NCI-H226 (cell line): ENCODE measurements at places on chromosomes 6 and 20.

DNA sequence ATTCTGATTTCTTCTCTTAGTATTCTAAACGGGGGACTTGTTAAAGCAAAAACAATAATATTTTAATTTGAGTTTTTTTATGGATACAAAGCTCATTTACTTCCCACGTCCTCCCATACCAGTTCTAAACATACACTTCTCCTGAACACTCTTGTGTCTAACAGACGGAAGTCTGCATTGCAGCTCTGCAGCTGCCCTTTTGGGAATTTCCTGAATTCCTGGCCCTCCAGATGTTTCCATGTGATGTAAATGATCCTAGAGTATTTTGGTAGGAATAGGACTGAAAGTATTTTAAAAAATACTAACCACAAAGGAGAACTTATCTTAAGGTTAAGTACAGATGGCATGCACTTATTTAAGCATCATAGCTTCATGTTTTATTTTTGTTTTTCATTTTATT is 886.7 kb downstream of the TBC1D32 start:
- DNase-seq = no peak

- DNase-seq = no peak
Measured at GRCh38 chr20:13638162-13638495, 603 bp downstream of the TASP1 start.

DNA sequence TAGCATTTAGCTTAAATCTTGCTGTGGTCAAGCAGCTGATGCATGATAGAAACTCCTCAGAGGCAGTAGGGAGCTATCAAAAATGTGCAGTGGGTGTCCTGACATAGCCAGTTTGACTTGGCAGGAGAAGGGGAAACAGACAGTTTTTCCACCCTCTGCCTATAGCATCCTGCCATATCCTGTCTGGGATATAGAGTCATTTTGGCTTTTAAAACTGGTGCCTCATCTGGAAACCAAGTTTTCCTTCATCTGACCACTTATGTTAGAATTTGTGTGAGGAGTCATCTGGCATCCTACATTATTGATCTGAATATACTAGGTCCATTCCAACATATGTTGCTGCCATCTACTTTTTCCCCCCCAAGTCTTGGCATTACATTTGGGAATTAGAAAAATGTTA is 284.1 kb downstream of the CD109 start:
- no peak for DNase-seq

DNA sequence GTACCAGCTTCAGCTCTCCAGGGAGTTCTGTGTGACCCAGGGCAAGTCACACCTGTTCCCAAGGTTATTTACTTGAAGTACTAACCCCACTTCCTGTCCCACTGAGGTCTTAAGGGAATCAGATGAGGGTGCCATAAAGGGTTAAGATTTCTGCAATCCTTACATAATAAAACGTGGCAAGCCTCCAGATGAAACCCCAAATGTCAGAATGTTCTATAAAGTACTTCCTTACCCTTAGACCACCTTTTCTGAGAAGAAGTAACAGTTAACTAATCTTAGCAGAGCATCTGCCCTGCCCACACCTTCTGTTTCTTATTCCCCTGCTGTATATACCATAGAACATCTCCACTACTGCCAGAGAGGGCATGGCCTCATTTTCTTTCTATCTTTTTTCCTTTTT is 6.0 kb upstream of the AVP start:
- DNase-seq = no peak

- no peak for DNase-seq
Measured at GRCh38 chr6:5531853-5532375, 270.6 kb downstream of the FARS2 start.

GRCh38 chr20:48695738-48696137 is 132.1 kb downstream of the PREX1 start:
- DNase-seq = no peak

DNA sequence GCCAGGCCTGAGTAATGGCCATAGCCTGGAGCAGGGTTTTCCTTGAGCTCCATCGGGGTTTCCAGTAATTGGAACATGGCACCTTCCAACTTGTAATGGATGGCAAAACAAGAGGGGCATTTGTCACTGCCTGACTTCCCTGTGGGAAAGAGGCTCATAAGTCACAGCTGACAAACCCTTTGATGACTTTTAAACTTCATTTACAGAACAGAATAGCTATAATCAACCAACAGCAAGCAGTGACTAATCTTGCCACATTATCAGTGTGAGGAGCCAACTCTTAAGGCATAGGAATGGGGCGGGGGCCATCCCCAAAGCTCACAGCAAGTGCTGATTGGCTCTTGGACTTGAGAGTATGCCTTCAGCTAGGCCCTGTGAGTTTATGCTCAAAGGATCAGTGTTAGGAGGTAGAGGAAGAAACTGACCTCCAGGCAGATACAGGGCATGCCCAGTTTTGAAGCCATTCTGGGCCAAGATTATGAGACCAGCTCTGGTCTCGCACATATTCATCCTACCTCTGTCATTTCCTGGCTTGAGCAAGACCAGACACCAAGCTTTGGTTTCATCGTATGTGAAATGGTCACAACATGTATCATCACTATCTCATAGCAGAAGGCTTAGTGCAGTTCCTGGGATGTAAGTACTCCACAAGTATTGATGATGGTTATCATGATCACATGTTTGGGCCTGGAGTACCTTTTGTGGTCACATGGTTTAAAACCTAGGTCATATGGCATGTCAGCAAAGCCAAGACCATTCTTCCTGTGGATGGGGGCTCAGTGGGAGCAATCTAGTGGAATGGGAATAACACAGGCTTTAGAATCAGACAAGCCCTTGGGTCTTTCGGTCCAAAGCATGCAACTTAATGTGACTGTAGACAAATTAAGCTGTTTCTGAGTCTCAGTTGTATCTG is 49.2 kb downstream of the EIF2S2 start:
- peak; percentile 48 for DNase-seq

DNA sequence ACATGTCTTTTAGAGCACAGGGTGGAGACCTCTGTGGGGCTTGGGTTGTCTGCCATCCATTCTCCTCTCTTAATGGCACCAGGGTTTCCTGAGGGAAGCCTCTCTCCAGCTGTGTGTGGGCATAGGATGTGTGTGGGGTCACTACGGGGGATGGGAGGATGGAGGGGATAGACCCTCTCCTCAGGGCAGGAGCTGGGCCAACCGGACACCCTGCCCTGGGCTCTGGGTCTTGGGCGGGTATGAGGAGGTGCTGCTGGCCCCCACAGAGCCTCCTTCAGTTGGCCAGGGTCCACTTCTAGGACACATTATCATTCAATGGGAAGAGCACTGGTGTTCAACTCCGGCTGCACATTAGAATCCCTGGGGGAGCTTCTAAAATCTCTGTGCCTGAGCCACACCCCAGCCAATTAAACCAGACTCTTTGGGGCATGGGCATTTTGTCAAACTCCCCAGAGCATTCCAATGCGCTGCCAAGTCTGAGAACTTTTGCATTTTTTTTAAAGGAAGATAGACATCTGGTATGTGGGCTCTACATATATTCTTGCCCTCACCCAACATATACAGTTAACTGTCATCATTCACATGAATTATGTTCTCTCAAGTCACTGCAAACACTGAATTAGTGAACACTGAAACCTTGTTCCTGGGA is 38.5 kb downstream of the TRAM2 start:
- DNase-seq = peak; percentile 34

DNA sequence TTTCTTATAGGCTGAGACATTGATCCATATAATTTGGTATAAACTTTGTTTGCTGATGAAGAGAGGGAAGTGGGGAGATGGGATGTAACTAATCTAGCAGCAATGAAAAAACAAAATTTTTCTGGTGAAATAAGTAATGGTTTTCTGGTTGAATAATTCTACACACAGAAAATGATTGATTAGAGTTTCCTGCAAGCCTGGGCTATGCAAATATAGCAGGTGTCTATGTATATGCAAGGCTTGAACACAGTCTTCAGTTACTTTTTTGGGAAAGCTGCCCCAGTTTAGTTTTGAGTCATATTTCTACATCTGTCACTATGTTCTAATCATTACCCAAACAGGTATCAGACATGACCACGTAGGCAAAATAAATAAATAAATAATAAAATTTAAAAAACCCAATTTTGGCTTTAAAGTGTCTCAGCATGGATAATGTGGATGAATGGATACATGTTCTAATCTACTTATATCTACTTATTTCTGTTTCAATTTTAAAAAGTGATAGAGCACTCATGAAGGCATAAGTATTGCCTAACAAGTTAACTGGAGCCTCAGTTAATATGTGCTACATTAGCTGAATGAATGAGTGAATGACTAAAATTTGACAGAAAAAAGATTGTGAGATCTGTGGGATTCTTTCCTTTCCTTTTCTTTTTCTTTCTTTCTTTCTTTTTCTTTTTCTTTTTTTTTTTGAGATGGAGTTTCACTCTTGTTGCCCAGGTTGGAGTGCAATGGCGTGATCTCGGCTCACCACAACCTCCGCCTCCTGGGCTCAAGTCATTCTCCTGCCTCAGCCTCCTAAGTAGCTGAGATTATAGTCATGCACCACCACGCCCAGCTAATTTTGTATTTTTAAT is 37.2 kb upstream of the TFB1M start:
- no peak for DNase-seq

GRCh38 chr20:53677447-53678314 is 84.0 kb upstream of the ZNF217 start:
- no peak for DNase-seq

DNA sequence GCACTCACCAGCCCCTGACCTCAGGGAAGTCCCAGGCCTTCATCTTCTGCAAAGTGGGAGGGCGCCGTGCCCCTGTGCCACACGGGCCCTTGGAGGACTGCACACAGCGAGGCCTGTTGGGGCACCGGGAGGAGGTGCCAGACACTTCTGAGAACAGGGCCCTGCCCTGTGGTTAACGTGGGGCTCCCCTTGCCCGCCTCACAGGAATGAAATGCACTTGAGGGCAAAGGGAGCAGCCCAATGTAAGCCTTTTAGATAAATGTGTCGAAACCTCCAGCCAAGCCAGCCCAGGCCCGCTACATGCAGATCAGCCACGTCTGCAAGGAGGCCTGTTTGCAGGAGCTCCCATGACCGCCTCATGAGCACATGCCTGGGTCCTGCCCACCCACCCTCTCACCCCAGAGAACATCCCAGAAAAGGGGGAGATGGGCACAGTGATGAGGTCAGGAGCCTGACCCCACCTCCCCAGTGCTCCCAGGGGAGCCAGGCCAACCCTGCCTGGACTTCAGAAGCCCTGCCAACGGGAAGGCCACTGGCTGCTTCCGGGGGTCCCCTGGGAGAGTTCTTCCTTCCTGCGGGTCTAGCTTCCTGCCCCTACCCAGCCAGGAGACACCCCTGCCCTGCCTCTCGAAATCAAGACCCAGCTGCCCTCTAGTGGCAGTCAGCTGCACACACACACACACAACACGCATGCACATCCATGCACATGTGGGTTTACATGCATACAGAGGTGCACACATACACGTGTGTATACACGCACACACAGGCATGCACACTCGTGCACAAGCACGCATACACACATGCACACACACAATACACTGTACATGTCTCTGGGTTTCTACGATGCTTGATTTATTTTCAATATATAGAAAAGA is 178.7 kb downstream of the TAF4 start:
- DNase-seq = peak; percentile 37

GRCh38 chr20:15556869-15557268 is 1016.4 kb downstream of the KIF16B start:
- no peak for DNase-seq

GRCh38 chr6:17360564-17360963 is 32.8 kb upstream of the CAP2 start:
- no peak for DNase-seq

GRCh38 chr20:63317601-63318291 is 24.8 kb downstream of the COL20A1 start:
- DNase-seq = no peak

- no peak for DNase-seq
Measured at GRCh38 chr20:54626126-54626525, 150.7 kb downstream of the DOK5 start.

DNA sequence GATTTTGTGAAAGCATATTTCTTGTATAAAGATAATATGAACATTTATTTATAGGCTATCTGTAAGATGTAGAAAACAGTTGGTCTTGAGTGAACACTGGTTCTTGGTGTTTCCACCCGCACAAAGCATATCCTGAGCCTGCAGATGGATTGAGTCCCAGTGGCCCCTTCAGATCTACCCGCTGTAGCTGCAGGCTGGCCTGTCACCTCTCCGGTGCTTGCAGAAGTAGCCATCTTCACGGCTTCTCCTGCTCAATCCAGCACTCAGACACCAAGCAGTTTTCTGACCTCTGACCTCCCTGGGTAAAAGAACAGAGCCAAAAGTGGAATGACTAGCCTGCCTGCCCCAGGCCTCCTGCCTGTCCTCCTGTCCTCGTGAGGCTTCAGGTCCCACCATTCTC is 22.7 kb downstream of the LYRM2 start:
- no peak for DNase-seq

- DNase-seq = no peak
Measured at GRCh38 chr20:4592316-4593148, 129.2 kb upstream of the PRND start.

DNA sequence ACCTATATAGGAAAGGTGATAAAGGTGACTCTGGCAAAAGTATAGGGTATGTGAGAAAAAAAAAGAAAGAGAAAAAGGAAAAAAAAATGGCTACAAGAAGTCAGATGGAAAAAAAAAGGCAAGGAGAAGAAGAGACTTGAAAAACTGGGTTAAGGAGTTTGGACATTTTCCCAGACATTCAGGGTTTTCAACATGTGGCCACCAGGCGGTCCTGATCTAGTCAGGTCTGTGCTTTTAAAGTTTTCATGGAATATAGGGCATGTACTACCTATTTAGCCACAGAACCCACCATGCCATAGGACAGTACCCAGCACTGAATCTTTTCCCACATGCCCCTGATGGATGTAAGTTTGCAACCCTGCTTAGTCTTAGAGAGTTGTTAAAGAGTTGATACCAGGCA is 433.7 kb downstream of the MAFB start:
- no peak for DNase-seq

DNA sequence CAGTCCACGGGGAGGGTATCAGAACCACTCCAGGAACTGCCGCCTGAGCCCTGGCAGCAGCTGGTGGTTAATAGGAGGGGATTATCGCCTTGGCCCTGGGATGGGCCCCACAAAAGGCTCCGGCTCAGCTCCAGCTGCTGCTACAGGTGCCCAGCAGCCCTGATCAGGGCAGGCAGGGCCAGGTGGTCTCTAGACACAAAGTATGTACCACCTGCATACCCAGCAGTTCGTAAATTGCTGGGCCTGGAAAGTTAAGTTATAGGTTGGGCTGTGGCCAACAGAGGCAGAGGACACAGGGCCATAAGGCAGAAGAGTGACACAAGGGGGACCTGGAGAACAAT is 35.1 kb downstream of the RRBP1 start:
- DNase-seq = no peak

GRCh38 chr6:161076181-161076677 is 84.7 kb downstream of the MAP3K4 start:
- DNase-seq = no peak

DNA sequence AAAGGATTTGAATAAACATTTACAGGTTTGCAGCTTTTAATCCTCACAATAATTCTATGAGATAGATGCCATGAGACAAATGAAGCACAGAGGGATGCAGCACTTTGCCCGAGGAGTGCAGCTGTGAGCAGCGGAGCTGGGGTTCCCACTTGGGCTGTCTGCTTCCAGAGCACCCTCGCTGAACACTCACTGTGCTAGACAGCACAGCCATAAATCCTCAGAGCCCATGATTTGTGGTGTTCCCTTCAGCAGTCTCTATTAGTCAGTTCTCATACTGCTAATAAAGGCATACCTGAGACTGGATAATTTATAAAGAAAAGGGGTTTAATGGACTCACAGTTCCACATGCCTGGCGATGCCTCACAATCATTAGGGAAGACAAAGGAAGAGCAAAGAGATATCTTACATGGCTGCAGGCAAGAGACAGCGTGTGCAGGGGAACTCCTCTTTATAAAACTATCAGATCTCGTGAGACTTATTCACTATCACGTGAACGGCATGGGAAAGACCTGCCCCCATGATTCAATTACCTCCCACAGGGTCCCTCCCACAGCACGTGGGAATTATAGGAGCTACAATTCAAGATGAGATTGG is 25.3 kb upstream of the CTAGE9 start:
- no peak for DNase-seq
